ENCODE measurements at places on chromosomes 6 and 20. TPM values are rescaled to one million over a fixed set of nuclear protein-coding genes. Genes with fewer than 3 reads are reported as not detected.

Gene BEND3
- 3.5 TPM for total RNA-seq

Gene OR12D3
- not detected for total RNA-seq

DNA sequence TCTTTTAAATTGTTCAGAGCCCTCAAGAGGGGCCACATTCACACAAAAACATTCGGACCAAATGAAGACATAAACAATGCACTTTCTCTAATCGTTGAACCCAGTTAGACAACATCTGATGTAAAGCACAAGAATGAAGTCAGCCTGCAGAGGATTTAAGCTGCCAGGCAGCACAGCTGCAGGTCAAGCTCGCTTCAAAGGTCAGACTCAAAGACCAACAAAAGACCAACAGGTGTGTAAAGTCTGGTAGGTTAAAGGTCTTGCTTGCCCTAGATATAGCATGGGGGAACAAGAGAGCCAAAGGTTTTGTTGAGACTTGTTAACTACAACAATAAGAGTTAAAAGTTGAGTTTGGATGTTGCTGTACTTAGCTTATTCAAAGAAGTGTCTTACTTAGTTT lies 26.7 kb upstream of the MYLIP start:
- peaks cover 4% of the 10 kb centered on the region for H3K4me1 ChIP-seq
- H3K27me3 ChIP-seq, result no peaks in the 10 kb centered on the region
- H3K27ac ChIP-seq, result no peak overlapping the region
- H3K4me3 ChIP-seq, result no peak overlapping the region
- no peak for DNase-seq

DNA sequence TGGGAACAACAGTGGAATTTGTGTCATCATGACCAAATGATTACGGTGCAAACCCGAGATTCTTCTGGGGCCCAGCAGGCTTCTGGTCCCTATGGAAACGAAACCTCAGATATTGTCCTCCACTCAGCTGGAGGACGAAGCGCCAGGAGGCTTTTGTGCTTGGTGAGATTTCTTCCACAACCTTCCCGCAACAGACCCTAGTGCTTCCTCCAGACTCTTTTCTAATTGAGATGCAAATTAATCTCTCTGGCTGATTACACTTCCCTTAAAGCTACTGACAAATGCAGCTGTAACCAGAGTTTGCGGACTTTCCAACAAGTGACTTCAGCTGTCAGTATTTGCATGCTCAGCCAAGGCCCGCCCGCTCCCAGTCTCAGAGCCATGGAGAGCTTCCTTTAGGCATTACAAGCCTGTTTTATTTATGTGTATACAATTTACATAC lies 96.0 kb downstream of the INSM1 start:
- no peak overlapping the region for H3K27ac ChIP-seq
- DNase-seq, result peak; percentile 60
- no peak overlapping the region for H3K4me3 ChIP-seq
- H3K4me1 ChIP-seq, result no peaks in the 10 kb centered on the region
- no peaks in the 10 kb centered on the region for H3K27me3 ChIP-seq

Gene SPATA25
- 3.8 TPM for total RNA-seq

DNA sequence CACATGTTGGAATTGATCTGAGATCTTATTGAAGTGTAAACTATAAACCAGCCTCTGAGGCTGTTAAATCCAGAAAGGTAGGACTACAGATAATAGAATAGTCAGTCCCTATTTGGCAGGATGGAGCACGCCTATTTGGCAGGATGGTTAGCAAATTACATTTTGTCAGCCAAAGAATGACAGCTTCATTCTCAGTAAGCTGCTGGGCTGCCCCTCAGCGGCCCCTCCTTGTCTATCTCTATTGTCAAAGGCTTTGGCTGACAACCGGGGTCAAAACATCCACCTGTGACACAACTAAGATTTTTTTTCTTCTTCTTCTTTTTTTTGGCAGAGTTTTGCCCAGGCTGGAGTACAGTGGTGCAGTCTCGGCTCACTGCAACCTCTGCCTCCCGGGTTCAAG lies 123.4 kb upstream of the ECI2 start:
- H3K27me3 ChIP-seq, result no peaks in the 10 kb centered on the region
- no peak for DNase-seq
- H3K27ac ChIP-seq, result no peak overlapping the region
- H3K36me3 ChIP-seq, result no peaks in the 10 kb centered on the region

GRCh38 chr6:129608886-129609537 lies 101.0 kb downstream of the ARHGAP18 start:
- no peak overlapping the region for H3K27ac ChIP-seq
- DNase-seq, result peak; percentile 85
- H3K36me3 ChIP-seq, result no peaks in the 10 kb centered on the region

GRCh38 chr6:149410557-149410956 lies 10.5 kb downstream of the SUMO4 start:
- DNase-seq, result no peak
- no peaks in the 10 kb centered on the region for H3K27me3 ChIP-seq
- peaks cover 20% of the 10 kb centered on the region for H3K36me3 ChIP-seq
- no peaks in the 10 kb centered on the region for H3K4me1 ChIP-seq
- no peak overlapping the region for H3K27ac ChIP-seq
- no peak overlapping the region for H3K4me3 ChIP-seq

GRCh38 chr20:62605236-62605943 lies 36.9 kb upstream of the SLCO4A1 start:
- no peak overlapping the region for H3K27ac ChIP-seq
- no peak overlapping the region for H3K4me3 ChIP-seq
- H3K4me1 ChIP-seq, result no peaks in the 10 kb centered on the region
- H3K36me3 ChIP-seq, result no peaks in the 10 kb centered on the region
- H3K27me3 ChIP-seq, result peaks cover 13% of the 10 kb centered on the region

GRCh38 chr6:71433441-71433840 lies 144.8 kb downstream of the OGFRL1 start:
- DNase-seq, result no peak
- H3K4me3 ChIP-seq, result no peak overlapping the region
- H3K4me1 ChIP-seq, result no peaks in the 10 kb centered on the region
- no peaks in the 10 kb centered on the region for H3K27me3 ChIP-seq
- H3K27ac ChIP-seq, result no peak overlapping the region
- H3K36me3 ChIP-seq, result no peaks in the 10 kb centered on the region

DNA sequence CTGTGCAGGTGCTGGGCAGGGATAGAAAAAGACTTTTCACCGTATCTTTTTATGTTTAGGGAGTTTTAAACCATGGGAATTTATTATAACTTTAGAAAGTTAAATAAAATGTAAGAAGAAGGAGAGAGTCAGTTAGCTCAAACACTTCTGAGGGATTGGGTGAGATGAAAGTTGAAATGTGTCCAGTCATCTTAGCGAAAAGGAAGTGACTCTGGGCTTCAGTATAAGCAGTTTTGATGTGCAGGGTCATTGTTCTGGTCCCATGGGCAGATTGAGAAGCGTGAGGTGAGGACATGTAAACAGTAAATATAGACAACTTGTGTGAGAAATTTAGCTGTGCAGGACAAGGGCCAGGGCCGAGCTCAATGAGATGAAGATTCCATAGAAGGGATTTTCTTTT lies 66.9 kb downstream of the TOX2 start:
- no peaks in the 10 kb centered on the region for H3K36me3 ChIP-seq
- peaks cover 14% of the 10 kb centered on the region for H3K4me1 ChIP-seq
- no peaks in the 10 kb centered on the region for H3K27me3 ChIP-seq
- H3K4me3 ChIP-seq, result no peak overlapping the region
- H3K27ac ChIP-seq, result no peak overlapping the region

- no peaks in the 10 kb centered on the region for H3K36me3 ChIP-seq
- no peak overlapping the region for H3K4me3 ChIP-seq
- no peaks in the 10 kb centered on the region for H3K4me1 ChIP-seq
- no peak overlapping the region for H3K27ac ChIP-seq
- DNase-seq, result no peak
Observed at GRCh38 chr20:48879612-48880245, 41.8 kb upstream of the ARFGEF2 start.

DNA sequence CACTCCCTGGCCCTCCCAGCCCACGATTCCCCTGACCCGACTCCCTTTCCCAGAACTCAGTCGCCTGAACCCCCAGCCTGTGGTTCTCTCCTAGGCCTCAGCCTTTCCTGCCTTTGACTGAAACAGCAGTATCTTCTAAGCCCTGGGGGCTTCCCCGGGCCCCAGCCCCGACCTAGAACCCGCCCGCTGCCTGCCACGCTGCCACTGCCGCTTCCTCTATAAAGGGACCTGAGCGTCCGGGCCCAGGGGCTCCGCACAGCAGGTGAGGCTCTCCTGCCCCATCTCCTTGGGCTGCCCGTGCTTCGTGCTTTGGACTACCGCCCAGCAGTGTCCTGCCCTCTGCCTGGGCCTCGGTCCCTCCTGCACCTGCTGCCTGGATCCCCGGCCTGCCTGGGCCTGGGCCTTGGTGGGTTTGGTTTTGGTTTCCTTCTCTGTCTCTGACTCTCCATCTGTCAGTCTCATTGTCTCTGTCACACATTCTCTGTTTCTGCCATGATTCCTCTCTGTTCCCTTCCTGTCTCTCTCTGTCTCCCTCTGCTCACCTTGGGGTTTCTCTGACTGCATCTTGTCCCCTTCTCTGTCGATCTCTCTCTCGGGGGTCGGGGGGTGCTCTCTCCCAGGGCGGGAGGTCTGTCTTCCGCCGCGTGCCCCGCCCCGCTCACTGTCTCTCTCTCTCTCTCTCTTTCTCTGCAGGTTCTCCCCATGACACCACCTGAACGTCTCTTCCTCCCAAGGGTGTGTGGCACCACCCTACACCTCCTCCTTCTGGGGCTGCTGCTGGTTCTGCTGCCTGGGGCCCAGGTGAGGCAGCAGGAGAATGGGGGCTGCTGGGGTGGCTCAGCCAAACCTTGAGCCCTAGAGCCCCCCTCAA lies at the start of gene LTA:
Gene LTA (plus strand): TSS at position 249 of the 871 bp plus-strand sequence. CDS start 454 bp downstream, at position 703.
- no peaks in the 10 kb centered on the region for H3K4me1 ChIP-seq
- H3K4me3 ChIP-seq, result no peak within 1 kb of the TSS
- peak within 1 kb of the TSS; percentile 32 for H3K27ac ChIP-seq
- DNase-seq, result no peak
- H3K36me3 ChIP-seq, result no peaks in the 10 kb centered on the region

Gene AMD1
- total RNA-seq, result 76.9 TPM

- no peak for DNase-seq
- no peaks in the 10 kb centered on the region for H3K4me1 ChIP-seq
- no peak overlapping the region for H3K27ac ChIP-seq
- no peak overlapping the region for H3K4me3 ChIP-seq
- no peaks in the 10 kb centered on the region for H3K36me3 ChIP-seq
Observed at GRCh38 chr20:46154305-46154704, 36.2 kb downstream of the CD40 start.

DNA sequence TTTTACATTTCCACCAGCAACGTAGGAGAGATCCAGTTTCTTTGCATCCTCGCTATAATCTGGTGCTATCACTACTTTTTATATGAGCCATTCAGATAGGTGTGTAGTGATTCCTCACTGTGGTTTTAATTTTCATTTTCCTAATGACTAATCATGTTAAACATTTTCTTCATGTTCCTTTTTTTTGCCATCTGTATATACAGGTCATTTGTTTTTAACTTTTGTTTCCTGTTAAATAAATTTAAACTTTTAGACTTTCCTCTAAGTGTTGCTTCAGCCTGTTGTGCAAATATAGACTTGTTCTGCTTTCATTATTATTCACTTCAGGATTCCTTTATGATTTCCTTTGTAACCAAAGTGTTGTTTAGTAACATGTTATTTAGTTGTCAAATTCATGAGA lies 697.4 kb downstream of the PTPRT start:
- no peak overlapping the region for H3K4me3 ChIP-seq
- no peaks in the 10 kb centered on the region for H3K4me1 ChIP-seq

DNA sequence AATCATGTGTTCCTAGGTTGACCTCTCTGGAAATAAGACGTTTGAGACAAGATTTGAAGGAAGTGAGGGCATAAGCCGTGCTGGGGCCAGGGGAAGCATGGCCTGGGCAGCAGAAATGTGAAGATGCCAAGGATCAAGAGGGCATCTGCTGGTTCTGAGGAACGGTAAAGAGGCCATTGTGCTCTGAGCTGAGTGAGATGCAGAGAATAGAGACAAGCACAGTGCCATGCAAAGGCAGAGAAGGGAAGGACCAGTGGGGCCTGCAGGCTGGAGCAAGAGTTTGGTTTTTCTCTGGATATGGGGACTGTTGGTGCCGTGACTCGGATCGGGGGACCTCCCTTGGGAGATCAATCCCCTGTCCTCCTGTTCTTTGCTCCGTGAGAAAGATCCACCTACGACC lies 50.8 kb downstream of the SMPDL3A start:
- no peaks in the 10 kb centered on the region for H3K4me1 ChIP-seq
- H3K27ac ChIP-seq, result no peak overlapping the region
- H3K4me3 ChIP-seq, result no peak overlapping the region
- no peaks in the 10 kb centered on the region for H3K27me3 ChIP-seq
- no peaks in the 10 kb centered on the region for H3K36me3 ChIP-seq
- no peak for DNase-seq

Gene C6orf132
- 33.1 TPM for total RNA-seq

Gene AFG1L
- 8.8 TPM for total RNA-seq
